ENCODE measurements at places on chromosomes 5 and 9. TPM values are rescaled to one million over a fixed set of nuclear protein-coding genes. Genes with fewer than 3 reads are reported as not detected.

GRCh38 chr9:37324691-37325490, 97.6 kb upstream of the GRHPR start:
- DNase-seq = no peak

DNA sequence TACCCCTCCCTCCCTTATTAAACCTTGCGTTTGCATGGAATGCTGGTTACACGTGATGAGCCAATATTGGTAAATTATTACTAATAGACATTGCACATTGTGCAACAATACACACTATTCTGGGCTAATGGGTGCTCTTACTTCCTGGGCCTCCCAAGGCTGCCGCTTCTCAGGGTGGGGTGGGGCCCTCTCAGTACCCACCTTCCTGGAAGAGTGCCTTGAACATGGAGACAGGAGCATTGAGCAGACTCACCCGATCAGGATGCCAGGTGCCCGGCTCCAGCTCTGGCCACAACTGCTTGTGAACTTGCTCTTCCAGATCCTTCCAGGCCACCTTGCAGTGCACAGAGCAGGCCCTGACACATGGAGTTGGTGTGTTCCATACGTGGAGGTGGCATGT, 24.7 kb upstream of the CEP72 start:
- DNase-seq = no peak

DNA sequence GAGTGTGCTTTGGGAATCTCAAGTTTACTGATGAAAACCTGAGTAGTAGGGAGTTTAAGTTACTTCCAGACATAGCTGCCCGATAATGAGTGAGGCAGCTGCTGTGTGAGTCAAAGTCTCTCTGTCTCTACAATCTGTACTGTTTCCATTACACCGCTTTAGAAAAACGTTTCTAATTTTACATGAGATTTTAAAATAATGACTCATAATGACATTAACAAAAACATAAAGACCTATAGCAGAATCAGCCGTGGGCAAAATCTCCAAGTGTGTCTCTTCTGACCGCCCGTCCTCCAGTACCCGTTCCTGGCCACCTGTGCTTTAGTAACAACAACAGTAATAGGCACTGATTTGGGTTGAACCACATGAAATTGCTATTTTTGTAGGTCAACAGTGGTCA, 69.6 kb upstream of the PRRC1 start:
- DNase-seq = no peak

CDC20B gene
- not detected for total RNA-seq

SMIM33 gene
- total RNA-seq = not detected
